ENCODE measurements at places on chromosomes 11 and 22. TPM values are rescaled to one million over a fixed set of nuclear protein-coding genes. Genes with fewer than 3 reads are reported as not detected.

GRCh38 chr11:77775936-77776335, 44.6 kb downstream of the RSF1 start:
- H3K27me3 ChIP-seq, result no peaks in the 10 kb centered on the region
- H3K4me3 ChIP-seq, result no peak overlapping the region
- no peak for DNase-seq
- peaks cover 25% of the 10 kb centered on the region for H3K4me1 ChIP-seq

- H3K4me1 ChIP-seq, result no peaks in the 10 kb centered on the region
- H3K27ac ChIP-seq, result no peak overlapping the region
- DNase-seq, result peak; percentile 71
- H3K27me3 ChIP-seq, result no peaks in the 10 kb centered on the region
- no peak overlapping the region for H3K4me3 ChIP-seq
Measured at GRCh38 chr11:2584812-2585565, 114.8 kb downstream of the KCNQ1OT1 start.

- H3K4me3 ChIP-seq, result no peak overlapping the region
- DNase-seq, result no peak
Measured at GRCh38 chr22:27985323-27986275, 66.5 kb upstream of the PITPNB start.

- H3K4me3 ChIP-seq, result no peak overlapping the region
- peaks cover 45% of the 10 kb centered on the region for H3K4me1 ChIP-seq
- no peaks in the 10 kb centered on the region for H3K36me3 ChIP-seq
- DNase-seq, result no peak
- H3K27me3 ChIP-seq, result peaks cover 32% of the 10 kb centered on the region
- H3K27ac ChIP-seq, result no peak overlapping the region
Measured at GRCh38 chr11:114262681-114263512, 33.3 kb upstream of the NNMT start.

Gene P2RY2
- 0.99 TPM for polyA plus RNA-seq

Gene NRXN2
- polyA plus RNA-seq, result 0.59 TPM

Gene DNAJB7
- polyA plus RNA-seq, result not detected

DNA sequence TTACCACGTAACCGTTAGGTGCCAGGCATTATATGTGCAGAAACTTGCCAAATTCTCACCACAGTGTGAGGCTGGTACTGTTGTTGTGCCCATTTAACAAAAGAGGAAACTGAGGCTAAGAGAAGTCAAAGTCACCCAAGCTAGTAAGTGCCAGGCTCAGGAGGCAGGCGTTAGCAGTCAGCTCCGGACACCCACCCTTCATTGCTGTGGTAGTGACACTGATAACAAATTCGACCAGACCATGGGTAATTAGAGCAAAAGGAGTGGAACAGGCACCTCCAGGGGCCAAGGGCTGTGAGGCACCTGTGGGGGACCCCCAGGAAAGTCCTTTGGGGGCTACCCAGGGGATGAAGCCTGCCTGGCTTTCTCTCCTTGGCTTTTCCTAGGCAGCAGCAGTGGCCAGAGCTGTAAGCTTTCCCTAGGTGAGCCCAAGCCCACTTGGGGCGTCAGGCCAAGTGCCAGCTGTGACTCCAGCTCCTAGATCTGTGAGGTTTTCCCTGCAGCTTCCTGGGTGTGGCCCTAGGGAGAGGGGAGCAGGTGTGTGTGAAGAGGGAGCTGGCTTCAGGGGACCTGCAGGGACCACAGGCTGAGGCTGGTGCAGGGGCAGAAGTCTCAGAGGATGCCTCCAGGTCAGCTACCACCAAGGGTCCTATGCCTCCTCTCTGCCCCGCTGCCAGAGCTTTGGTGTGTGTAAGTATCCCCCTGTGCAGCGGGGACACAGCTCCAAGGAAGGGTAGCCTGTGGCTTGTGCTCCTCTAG, 19.7 kb upstream of the ALX4 start:
- no peaks in the 10 kb centered on the region for H3K4me1 ChIP-seq
- no peak overlapping the region for H3K27ac ChIP-seq
- peaks cover 32% of the 10 kb centered on the region for H3K27me3 ChIP-seq
- H3K36me3 ChIP-seq, result no peaks in the 10 kb centered on the region
- no peak overlapping the region for H3K4me3 ChIP-seq

DNA sequence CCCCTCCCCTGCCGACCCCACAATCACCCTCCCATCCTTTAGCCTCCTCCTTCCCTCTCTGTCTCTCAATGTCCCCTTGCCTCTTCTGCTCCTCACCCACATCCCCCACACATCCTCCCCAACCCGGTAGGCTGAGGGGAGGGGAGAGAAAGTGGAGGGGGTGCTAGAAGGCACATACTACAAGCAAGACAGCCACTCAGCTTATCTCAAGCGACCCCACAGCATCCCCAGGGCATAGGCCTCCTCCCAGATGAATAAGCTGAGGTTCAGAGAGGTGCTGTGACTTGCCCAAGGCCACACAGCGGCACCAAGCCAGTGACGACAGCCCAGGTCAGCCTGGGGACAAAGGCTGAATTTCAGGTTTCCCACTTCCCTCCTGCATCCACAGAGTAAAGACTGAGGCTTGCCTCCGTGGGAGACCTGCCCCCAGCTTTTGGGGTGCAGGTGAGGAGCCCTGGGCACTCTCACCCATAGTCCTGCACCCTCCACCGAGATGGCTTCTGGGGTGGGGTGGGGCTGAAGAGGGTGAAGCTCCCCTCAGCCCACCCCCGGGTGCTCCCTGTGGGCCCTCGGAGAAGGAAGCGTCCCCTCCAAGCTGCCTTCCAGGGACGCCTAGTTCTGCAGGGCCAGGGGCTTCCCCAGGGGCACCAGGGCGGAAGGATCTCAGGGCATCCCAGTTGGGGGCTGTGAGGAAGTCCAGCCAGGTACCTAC, 511 bp downstream of the RAC2 start:
- peaks cover 73% of the 10 kb centered on the region for H3K4me1 ChIP-seq
- no peaks in the 10 kb centered on the region for H3K27me3 ChIP-seq
- no peaks in the 10 kb centered on the region for H3K36me3 ChIP-seq
- DNase-seq, result peak; percentile 87
- peak overlapping the region; percentile 87 for H3K27ac ChIP-seq
- peak overlapping the region; percentile 98 for H3K4me3 ChIP-seq

DNA sequence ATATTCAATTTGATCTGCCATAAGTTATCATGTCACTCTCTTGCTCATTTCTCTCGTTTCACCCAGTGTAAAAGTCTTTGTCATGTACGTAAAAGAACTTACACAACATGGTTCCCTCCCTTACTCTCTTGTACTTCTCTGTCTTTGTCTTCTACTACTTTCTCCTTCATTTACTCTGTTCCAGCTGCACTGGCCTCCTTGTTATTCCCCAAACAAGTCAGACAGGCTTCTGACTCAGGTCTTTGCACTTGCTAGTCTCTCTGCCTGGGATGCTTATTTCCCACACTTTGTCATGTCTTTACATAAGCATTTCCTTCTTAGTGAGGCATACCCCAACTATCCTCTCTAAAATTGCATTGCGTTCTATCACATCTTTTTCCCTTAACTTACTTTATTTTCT, 117.3 kb downstream of the CYP2R1 start:
- no peaks in the 10 kb centered on the region for H3K36me3 ChIP-seq
- H3K4me1 ChIP-seq, result no peaks in the 10 kb centered on the region
- DNase-seq, result no peak
- H3K27ac ChIP-seq, result no peak overlapping the region
- no peaks in the 10 kb centered on the region for H3K27me3 ChIP-seq

Gene CECR2
- 0.13 TPM for polyA plus RNA-seq

GRCh38 chr11:227824-228379, 8.2 kb downstream of the SIRT3 start:
- no peak for DNase-seq
- H3K4me3 ChIP-seq, result no peak overlapping the region
- no peaks in the 10 kb centered on the region for H3K4me1 ChIP-seq
- no peak overlapping the region for H3K27ac ChIP-seq
- no peaks in the 10 kb centered on the region for H3K36me3 ChIP-seq
- H3K27me3 ChIP-seq, result no peaks in the 10 kb centered on the region

Gene JAM3
- polyA plus RNA-seq, result 17.8 TPM

GRCh38 chr11:2803186-2804091, 82.1 kb downstream of the CDKN1C start:
- peak; percentile 57 for DNase-seq
- no peaks in the 10 kb centered on the region for H3K27me3 ChIP-seq
- no peak overlapping the region for H3K4me3 ChIP-seq
- peaks cover 9% of the 10 kb centered on the region for H3K4me1 ChIP-seq
- H3K36me3 ChIP-seq, result no peaks in the 10 kb centered on the region

DNA sequence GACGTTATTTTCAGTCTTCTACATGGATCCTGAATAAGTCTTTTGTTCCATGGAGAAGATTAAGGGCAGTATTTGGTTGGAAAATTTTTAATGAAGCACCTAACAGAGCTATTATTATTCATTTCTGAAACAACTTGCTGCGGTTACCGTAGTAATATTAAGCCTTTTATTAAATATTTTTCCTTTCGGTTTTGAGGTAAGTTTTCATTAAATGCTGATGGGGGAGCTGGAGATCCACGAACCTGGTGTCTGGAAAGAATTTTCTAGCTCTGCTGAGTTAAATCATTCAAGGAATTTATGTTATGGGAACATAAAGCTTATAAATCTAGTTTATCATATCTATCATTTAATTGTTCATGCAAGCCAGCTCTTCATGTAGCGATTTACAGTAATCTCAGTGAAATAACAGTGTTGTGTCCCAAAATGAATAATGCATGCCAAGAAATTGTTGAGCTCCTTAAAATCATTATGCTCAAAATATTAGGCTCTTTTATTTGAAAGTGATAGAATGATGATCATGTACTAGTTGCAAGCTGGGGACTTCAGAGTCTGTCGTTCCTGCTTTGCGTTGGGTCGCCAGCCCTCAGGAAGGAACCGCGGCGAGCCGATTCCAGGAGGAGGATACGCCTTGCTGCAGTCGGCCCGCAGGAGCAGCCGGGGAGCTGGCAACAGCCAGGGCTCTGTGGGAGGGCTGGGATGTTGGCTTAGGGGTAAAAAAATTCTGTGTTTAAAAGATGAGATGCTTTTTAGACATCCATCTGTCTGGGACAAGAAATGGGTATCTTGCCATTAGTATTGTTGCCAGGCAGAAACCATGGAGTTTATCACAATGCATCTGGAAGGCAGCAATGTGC, 83.1 kb downstream of the TBC1D22A start:
- DNase-seq, result no peak

Gene WBP2NL
- polyA plus RNA-seq, result 1.2 TPM

GRCh38 chr22:41474872-41475451, 6.0 kb downstream of the ACO2 start:
- H3K4me3 ChIP-seq, result no peak overlapping the region
- H3K27ac ChIP-seq, result peak overlapping the region; percentile 55
- DNase-seq, result no peak
- peaks cover 32% of the 10 kb centered on the region for H3K4me1 ChIP-seq
- no peaks in the 10 kb centered on the region for H3K27me3 ChIP-seq
- peaks cover 8% of the 10 kb centered on the region for H3K36me3 ChIP-seq

Gene TMEM86A
- polyA plus RNA-seq, result 2.4 TPM

Gene KLHL35
- polyA plus RNA-seq, result 3.8 TPM

DNA sequence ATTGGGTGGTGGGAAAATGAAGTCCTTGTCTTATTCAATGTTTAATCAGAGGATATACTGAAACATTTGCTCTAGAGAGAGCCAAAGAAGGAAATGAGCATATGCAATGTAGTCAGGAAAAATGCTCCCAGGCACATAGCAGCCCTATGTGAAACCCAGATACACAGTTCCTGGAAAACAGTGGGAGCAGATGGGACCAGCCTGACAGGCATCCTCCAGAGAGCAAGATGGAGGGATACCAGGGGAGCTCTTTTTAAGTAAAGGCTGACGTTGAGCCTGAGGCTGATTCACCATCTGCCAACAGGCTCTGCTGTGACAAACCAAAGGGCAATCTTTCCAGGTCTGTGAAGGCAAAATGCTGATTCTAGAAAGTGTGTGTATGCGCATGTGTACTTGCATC, 559.4 kb upstream of the KIRREL3 start:
- no peaks in the 10 kb centered on the region for H3K4me1 ChIP-seq
- DNase-seq, result no peak
- H3K4me3 ChIP-seq, result no peak overlapping the region
- no peaks in the 10 kb centered on the region for H3K27me3 ChIP-seq
- no peaks in the 10 kb centered on the region for H3K36me3 ChIP-seq

DNA sequence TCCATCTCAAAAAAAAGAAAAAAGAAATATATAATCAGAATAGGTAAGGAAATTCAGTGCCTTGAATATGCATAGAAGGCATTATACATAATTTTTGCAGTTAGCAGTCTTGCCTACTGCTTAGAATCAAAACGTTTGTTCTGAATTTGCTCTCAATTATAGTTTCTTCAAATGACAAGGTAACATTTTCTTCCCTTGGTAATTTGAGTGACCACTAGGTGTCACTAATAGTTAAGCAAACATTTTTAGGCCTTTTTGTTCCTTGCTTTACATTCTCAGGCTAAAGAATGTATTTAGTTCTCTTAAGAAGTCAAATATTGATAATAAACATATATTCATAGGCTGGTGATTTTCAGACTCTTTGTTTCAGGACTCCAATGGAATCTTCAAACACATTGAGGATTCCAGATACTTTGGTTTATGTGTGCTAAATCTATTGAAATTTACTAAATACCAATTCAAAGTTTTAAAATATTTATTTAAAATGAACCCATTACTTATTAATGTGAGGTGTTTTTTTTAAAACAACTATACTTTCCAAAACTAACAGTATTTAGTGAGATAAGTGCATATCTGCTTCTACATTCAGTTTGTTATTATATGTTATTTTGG, 55.0 kb upstream of the DEPDC7 start:
- H3K27me3 ChIP-seq, result no peaks in the 10 kb centered on the region
- no peak overlapping the region for H3K4me3 ChIP-seq
- no peaks in the 10 kb centered on the region for H3K4me1 ChIP-seq
- no peak overlapping the region for H3K27ac ChIP-seq
- DNase-seq, result no peak

DNA sequence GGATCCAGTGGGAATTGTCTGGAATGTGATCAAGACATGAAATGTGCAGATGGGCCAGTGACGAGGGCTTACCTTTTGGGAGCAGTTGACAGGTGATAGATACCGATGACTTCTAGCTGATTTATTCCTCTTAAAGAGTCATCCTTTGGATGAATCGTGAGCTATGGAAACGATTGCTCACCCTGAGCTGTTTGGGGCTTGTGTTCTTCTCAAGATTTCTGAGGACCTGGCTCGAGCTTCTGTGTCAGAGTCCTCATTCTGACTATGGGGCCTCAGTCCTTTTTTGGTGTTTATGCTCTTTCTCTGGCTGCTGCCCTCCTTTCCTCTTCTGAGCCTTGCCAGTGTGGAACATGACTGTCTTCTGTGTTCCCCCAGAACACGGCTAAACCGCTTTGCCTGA, 11.9 kb upstream of the AMPD3 start:
- no peaks in the 10 kb centered on the region for H3K36me3 ChIP-seq
- H3K4me3 ChIP-seq, result no peak overlapping the region
- no peak overlapping the region for H3K27ac ChIP-seq
- DNase-seq, result no peak
